Muscle of arm (tissue), 14 donors: ENCODE measurements at places on chromosomes 12 and 14.

- no peak for DNase-seq
These were observed 30.9 kb downstream of the FERMT2 start for GRCh38 chr14:52919971-52920370.

DNA sequence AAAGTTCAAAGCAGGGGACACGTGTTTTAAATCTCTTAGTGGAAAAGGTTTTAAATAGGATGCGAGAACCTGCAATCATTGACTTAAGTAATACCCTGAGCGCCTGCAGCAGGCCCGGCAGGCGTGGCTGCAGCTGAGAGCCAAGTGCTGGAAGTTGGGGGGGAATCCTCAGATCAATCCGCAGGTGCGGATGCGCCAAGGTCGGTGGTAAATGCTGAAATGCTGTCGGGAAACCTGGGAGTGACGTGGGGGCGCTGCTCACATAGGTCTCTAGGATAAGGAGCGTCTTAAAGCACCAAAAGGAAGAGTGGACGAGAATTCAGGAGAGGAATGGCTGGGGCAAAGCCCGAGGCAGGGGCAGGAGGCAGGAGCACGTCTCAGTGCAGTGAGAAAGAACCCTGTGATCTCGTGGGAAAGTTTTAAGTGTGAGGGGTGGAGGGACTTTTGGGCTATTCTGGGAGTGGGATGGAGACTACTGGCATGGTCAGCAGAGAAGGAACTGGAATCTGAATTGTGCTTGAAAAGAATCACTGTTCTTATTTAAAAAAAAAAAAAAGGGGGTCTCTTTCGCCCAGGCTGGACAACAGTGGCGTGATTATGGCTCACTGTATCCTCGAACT is 883 bp upstream of the CDCA4 start:
- DNase-seq, result no peak

DNA sequence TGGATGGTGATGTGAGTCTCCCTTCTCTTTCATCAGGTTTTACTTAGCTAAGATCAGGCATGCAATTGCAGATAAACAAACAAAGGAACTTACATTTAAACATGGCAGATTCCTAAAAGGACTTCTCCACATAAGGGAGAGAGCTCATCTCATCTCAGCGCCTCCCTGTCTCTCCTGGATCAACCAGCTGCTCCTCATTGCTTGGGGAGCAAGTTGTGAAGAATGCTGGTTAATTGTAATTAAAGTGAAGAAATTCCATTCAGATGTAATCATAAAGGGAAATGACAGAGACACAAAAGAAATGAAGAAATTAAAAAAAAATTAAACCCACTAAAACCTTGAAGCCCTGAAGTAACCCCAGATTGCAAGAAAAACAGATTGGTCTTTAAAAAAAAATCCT is 104.4 kb upstream of the DIO2 start:
- DNase-seq, result no peak

- DNase-seq, result no peak
These were observed 64.9 kb downstream of the FRMD6 start for GRCh38 chr14:51716610-51717009.

DNA sequence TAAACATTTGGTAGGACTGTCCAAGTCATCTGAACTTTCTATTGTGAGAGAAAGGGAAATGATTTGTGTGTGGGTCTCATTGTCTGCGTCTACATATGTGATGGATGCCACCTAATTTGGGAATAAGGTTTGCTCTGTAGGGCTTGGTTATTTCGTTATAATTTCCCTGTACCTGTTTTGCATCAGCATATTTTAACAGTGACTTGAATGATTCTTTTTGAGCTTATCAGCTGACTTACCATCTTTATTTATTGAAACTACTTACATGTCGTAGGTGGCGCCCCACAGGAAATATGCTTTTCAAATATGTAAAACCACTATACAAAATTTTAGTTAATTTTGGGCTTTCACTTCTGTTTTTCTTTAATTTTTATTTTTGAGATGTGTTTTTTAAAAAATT is 56.5 kb upstream of the BCAT1 start:
- no peak for DNase-seq

- no peak for DNase-seq
These were observed 18.5 kb upstream of the CD9 start for GRCh38 chr12:6181583-6182278.

DNA sequence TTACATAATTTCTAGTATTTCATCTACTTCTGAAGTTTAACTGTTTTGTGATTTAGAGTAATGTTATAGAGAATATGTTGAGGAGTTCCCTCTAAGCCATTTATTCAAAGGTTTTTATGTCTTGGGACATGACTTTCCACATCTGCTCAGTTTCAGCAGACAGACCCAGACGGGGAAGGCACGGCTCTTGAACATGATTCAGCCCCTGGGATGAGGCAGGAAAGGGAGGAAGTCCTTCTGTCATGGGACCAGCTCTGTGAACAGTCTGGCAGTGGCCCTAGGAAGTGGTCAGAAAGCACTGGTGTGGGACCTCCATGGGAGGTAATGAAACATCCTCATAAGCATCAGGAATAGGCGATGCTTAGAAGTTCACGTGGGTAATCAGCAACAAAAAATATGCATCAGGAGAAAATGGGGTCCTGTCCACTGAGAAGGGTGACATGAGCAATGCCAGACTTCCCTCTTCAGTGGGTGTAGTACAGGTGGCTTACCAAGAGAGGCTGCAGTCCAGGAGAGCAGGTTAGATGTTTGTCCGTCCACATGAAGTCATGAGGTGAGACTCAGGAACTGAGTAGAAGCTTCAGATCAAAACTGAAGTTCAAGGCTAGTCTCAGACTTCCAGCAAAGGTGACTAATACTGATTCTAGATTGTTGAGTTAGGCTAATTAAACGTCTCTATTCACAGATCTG is 248.5 kb downstream of the IPO8 start:
- no peak for DNase-seq

DNA sequence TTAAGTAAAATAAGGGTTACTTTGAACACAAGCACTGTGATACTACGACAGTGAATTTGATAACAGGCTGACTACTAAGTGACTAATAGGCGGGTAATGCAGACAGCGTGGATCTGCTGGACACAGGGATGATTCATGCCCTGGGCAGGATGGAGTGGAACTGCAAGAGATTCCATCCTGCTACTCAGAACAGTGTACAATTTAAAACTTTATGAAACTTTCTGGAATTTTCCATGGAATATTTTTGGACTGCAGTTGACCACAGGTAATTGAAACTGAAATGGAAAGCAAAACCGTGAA is 46.0 kb downstream of the YEATS4 start:
- DNase-seq, result no peak

DNA sequence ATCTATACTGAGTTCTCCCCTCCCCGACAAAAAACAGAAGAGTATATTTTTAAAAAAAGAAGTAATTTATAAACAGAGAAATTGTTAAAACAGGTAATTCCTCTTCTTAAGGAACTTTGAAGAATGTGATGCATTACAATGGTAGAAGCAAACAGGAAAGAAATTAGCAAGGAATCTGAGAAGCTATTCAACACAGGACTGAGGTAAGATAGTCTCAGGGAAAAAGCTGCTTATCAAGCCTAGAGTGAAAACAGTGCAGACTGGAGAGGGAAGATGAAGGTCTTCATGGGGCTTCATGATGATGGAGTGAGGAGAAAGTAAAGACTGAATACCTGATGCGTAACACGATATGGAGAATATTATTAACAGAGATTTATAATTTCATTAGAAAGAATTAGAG is 880.0 kb downstream of the SLC16A7 start:
- DNase-seq, result no peak

DNA sequence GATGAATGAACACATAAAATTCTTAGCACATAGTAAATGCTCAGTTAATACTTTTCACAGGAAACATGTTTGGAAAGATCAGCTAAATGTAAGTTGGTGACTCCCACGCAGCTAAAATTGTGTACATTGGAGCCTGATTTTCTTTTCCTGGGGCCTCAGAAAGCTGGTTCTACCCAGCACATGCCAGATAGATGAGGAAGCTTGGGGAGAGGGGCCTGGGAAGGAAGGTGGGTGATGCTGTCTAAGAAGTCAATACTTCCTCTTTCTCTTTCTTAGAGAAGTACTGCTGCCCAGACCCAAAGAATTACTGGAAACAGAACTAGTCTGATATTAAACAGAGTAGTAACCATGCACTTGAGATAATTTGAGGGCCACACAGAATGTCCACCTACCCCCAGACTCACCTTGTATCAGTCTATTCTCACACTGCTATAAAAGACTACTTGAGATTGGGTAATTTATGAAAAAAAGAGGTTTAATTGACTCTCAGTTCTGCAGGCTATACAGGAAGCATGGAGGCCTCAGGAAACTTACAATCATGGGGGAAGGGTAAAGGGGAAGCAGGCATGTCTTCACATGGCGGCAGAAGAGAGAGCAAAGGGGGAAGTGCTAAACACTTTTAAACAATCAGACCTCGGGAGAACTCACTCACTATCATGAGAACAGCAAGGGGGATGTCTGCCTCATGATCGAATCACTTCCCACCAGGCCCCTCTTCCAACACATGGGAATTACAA is 123.3 kb upstream of the MED13L start:
- no peak for DNase-seq

DNA sequence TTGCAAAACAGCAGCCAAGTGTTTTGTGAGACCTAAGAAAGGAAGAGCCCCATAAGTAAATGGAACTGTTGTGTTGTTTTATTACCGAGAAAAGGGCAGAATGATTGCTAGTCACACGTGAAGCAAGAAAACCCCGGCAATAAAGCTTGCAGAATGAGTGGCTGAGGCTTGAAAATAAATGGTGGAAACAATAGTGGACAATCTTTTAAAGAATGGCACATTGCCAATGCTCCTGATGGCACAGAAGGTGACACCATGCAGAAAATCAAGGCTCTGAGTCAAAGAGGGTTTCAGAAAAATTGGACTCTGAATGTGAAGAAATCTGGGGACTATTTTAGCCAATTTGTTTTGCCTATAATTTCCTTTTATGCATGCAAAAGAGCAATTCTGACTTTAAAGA is 4.0 kb upstream of the AQP2 start:
- no peak for DNase-seq

DNA sequence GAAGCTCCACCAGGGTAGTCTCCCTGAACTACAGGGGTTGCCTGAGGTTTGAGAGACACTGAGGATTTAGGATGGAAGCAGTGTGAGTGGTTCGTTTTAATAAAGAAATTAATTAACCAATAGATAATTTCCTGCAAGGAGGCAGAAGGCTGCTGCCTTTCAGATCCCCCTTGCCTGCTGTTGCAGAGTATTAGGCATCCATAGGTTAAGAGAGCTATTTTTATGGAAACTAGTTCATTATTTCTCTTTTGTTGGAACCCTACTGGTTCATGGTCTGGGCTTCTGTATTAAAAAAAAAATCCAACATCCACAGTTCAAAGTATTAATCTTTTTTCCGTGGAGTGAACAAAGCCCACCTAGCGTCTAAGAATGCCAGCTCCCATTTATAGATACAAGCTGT is 50.5 kb upstream of the RTRAF start:
- DNase-seq, result no peak

DNA sequence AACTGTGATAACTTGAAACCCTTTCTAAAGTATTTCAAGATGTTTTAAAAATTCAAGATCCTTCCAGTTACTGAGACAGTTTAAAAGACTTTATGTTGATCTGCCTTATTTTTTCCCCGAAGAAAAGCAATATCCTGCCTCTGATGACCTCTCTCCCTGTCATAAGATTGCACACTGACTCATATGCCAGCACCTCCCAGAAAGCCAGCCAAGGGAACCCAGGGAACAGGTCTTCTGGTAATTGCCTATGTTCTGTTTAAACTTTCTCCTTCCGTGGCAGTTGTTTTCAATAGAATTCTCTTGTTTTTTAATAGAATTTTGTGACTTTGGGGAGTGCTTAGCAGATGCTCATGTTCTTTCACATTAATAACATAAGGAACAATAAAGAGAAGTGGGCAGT is 300.2 kb upstream of the PRKD1 start:
- peak; percentile 50 for DNase-seq
